Stimulated activated CD8-positive, alpha-beta memory T cell treated with anti-CD3 and anti-CD28 coated beads, Interleukin-15, amount 100 ng/mL, for 48 hours (primary cell): ENCODE measurements at places on chromosomes 1 and 21.

DNA sequence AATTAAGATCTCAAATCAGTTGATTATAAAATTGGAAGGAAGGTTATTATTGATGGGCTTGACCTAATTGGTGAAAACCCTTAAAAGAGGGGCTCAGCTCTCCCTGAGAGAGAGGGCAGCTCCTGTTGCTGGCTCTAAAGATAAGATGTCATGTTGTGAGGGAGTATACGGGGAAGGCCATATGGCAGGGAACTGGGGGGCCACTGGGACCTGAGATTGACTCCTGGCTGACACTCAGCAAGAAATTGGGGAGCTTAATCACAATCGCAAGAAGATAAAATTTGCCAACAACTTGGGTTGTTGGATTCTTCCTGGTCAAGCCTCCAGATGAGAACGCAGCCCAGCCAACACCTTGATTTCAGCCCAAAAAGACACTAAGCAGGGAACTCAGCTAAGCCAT lies 69.7 kb upstream of the KCNJ6 start:
- DNase-seq = no peak

GRCh38 chr1:160971618-160972056 lies 17.0 kb upstream of the ITLN2 start:
- peak; percentile 47 for DNase-seq

GRCh38 chr1:99650030-99650429 lies 4.1 kb downstream of the PALMD start:
- no peak for DNase-seq

GRCh38 chr1:19067182-19067911 lies 110.9 kb upstream of the IFFO2 start:
- DNase-seq = no peak

GRCh38 chr1:235852887-235853286 lies 13.8 kb downstream of the LYST start:
- DNase-seq = no peak

GRCh38 chr1:20615946-20616846 lies 17.1 kb upstream of the PINK1 start:
- DNase-seq = no peak
